Putamen (tissue), 1 donor: ENCODE measurements at places on chromosomes 6 and 20.

- no peak for DNase-seq
Observed at GRCh38 chr6:112007805-112008204, 46.1 kb upstream of the CCN6 start.

- DNase-seq, result no peak
Observed at GRCh38 chr20:61192337-61192950, 59.6 kb upstream of the CDH4 start.

DNA sequence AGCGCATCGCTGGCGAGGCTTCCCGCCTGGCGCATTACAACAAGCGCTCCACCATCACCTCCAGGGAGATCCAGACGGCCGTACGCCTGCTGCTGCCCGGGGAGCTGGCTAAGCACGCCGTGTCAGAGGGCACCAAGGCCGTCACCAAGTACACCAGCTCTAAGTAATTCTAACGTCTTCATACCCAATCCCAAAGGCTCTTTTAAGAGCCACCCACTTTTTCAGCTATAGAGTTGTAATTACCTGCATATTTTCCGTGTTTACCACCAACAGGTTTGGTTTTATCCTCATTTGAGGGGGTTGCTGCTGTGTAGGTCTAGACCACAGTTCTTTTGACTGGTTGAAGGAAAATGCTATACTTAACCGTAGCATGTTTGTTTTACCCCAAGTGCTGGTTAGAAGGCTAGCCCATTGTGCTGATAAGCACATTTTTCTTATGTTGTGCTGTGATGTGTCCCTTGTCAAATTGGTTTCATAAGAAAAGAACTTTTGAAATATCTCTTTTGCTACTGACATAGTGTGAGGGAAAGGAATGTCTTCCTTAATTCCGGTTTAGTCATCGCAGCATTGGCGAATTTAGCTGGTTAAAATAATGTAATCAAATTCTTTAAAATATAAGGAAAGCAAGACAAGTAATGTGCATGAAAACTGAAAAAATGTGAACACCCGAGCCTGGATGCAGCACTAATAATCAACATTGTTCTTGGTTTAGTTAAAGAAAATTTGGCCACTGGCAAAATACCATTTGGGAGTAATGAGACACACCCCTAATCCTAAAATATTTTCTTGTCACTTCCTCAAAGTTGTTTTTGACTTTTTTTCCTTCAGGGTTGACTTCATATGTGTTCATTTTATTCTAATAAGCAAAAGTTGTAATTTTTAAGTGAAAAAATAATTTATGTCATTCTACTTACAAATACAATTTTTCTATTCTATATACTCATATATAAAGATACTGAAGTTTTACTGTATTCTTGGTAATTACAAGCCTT is 112.8 kb downstream of the HFE start:
- no peak for DNase-seq

- DNase-seq, result no peak
Observed at GRCh38 chr20:1377341-1377871, 15.4 kb downstream of the FKBP1A start.

GRCh38 chr6:63236398-63236817 is 25.1 kb downstream of the FKBP1C start:
- no peak for DNase-seq

DNA sequence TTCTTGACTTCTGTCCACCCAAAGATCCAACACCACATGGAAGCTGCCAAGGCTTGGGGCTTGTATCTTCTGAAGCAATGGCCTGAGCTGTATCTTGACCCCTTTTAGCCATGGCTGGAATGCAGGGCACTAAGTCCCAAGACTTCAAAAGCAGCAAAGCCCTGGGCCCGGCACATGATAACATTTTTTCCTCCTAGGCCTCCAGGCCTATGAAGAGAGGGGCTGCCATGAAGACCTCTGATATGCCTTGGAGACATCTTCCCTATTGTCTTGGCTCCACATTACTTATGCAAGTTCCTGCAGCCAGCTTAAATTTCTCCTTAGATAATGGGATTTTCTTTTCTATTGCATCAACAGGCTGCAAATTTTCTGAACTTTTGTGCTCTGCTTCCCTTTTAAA is 1252.6 kb upstream of the CITED2 start:
- no peak for DNase-seq

DNA sequence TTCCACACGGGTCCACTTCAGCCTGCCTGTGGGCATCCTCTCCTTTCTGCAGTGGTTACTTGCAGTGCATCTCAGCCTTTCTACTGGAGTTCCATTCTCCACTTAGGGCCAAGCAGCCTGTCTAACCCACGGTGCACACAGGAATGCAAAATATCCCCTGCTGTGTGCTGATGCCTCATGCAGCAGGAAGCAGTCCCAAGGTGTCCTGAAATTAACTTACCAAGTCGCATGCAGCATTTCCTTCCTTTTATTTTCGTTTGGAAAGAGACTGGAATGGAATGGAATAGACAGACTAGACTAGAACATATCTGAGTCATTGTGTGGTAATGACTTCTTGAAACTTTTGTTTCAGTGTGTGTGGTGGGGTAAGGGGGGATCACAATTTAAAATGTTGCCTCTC is 25.9 kb upstream of the FOXQ1 start:
- DNase-seq, result no peak

- no peak for DNase-seq
Observed at GRCh38 chr6:33769248-33769821, 19.6 kb downstream of the LEMD2 start.

DNA sequence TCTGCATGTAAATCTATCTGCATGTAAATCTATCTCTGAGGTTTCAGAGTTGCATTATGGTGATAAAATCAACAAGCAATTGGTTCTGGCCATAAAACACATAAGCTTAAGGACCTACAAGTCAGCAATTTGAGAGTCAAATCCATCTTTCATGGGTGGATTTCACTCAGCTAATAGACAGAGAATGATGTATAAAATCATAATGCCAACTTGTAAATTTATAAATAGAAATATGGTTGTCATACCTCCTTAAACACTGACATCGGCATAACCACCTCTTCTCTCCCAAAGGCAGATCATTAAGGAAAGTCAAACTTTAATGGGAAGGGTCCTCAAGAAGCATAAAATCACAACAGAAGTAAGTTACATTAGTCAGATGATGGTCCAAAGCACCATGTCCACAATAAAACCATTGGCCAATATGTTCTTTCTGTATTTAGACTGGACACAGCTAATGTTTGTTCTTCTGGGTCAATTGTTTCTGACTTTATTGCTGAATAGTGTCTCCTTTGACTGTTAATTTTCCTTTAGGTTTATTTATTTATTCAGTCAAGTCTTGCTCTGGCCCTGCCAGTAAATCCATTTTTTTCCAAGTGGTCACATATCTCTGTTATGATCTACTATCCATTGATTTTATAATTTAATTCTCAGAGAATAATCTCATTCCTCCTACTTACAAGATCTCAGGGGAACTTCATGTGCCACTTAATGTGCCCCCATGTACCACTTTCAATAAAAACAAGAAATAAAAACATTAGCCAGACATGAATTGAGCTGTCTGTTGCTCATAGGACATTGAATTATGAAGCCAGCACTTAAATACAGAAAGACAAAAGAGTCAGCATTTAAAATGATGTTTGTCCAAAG is 382.9 kb upstream of the IRAK1BP1 start:
- DNase-seq, result no peak

DNA sequence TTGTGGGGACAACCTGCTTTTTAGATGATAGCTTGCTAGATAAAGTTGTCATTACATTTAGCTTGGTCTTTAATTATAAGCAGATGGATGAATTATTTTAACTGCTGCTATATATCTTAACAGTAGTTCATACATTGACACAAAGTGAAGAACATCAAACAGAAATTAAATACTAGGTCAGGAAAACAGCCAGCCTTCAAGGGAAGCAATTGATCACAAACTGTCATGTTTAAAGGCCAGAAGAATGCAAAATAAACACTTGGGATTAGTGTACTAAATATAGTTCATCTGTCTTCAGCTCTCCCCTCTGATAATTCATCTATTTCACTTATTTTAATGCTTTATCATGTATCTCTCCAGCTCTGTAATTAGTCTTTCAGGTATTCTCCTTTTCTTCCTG is 225.1 kb upstream of the FERMT1 start:
- no peak for DNase-seq

- no peak for DNase-seq
Observed at GRCh38 chr6:128903715-128904114, 20.8 kb downstream of the LAMA2 start.

DNA sequence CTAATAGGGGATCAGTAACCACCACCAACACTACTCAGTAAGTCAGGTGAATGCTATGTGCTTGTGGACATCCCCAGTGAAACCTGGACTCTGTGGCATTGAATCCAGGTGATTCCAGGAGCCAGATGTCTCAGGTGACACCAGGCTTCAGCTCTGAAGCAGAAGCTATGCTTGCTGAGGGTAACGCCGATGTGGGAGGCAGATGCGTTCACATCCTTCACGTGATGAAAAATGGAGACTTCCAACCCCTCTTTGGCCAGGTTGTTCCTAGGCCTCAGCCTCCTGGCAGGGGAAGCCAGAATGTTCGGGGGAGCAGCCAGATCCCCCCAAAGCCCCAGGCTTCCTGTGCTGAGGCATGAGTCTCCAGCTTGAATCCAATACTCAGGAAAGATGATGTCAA is 209.8 kb upstream of the PDE10A start:
- DNase-seq, result no peak
